RWPE1 (cell line): ENCODE measurements at places on chromosomes 3 and 15.

GRCh38 chr15:47429376-47429775 lies 287.9 kb upstream of the SEMA6D start:
- no peak for DNase-seq

DNA sequence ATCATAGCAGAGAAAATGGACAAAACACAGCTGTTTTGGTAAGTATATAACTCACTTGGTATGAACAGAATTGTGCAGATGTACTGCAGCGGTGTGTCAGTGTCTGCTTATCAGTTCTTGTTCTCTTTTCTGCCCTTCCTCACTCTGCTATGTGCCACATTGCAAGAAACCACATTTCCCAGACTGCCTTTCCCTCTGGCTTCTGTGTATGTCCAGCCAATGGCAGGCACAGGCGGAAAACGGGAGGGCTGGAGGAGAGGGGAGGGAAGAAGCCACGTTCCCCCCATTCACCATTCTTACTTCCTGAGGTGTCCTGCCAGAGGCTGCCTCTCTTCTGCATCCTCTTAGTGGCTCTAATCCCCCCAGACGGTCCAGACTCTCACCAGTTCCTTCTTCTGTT lies 15.4 kb downstream of the HHLA2 start:
- no peak for DNase-seq

GRCh38 chr3:65398953-65399352 lies 639.8 kb downstream of the MAGI1 start:
- DNase-seq, result peak; percentile 1

DNA sequence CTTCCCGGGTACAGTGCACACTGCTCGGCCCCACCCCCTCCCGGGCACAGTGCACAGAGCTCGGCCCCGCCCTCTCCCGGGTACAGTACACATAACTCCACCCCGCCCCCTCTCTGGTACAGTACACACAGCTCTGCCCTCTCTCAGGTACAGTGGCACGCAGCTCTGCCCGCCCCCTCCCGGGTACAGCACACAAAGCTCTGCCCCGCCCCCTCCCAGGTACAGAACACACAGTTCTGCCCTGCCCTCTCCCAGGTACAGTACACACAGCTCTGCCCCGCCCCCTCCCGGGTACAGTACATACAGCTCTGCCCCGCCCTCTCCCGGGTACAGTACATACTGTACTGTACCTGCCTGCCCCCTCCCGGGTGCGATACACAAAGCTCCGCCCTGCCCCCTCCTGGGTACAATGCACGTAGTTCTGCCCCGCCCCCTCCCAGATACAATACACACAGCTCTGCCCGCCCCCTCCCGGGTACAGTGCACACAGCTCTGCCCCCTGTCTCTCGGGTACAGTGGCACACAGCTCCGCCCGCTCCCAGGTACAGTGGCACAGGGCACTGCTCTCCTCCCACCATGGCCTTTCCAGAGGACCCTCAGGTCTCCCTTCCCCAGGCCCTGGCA lies 16.4 kb upstream of the PRR20G start:
- DNase-seq, result peak; percentile 63

- DNase-seq, result no peak
Measured at GRCh38 chr3:132285620-132285945, 31.6 kb upstream of the ACP3 start.
